ENCODE measurements at places on chromosomes 7 and 10.

DNA sequence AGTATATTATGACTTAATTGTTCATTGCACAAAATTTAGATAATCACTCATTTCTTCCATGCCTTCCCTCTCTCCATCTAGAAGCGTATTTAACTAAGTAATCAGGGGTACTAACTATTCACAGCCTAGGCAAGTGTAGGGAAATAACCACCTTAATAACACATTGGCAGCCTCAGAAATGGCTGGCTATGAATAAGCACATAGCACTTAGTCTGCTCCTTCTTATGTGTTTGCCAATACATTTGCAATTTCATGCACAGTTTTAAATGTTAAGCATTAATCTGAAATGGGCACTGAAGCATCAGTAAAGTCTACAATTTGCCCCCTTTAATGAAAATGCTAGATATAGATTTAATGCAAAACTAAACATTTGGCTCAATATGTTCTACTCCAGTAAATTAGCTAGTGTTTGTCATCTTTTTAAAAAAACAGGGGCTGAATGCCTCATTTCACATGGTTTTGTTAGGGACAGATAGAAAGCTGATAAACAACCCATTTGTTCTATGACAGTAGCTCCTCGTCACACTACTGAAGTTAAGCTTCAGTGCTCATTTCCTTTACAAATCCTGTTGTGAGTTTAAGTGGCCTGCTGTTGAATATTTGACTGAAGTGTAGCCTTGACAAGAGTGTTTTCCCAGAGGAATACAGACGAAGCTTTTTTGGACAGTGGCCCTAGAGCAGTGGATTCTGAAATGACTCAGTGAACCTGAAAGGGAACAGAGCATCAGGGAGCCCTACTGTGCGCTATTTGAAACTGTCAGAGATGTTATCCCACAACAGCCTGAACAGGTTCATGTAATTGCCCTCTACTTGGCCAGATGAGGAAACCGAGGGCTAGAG lies 30.5 kb downstream of the HHEX start:
- DNase-seq, result no peak

- no peak for DNase-seq
These were observed 743 bp upstream of the POR start for GRCh38 chr7:75914169-75914654.

DNA sequence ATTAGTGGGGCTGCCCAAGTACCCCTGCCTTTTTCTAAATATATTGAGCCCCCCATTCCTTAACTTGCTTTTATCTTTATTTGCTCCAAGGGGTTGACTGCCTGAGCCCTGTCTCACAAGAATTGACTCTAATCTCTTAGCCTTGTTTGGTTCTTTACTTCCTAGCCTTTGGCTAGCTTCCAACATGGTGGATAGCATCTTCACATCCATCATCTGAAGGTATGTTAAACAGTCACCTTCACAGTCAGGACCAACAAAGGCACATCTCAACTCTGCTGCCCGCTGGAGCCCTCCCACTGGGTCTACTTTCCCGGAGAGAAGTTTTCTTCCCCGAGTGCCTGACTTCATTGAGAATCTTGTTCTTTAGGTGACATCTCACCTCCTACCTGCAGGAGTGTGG lies 329.5 kb downstream of the GPR158 start:
- no peak for DNase-seq

- no peak for DNase-seq
These were observed 38.9 kb upstream of the RHEB start for GRCh38 chr7:151558575-151558974.
